ENCODE measurements at places on chromosomes 3 and 15.

GRCh38 chr3:177724020-177724638 lies 526.8 kb upstream of the TBL1XR1 start:
- no peak for DNase-seq

DNA sequence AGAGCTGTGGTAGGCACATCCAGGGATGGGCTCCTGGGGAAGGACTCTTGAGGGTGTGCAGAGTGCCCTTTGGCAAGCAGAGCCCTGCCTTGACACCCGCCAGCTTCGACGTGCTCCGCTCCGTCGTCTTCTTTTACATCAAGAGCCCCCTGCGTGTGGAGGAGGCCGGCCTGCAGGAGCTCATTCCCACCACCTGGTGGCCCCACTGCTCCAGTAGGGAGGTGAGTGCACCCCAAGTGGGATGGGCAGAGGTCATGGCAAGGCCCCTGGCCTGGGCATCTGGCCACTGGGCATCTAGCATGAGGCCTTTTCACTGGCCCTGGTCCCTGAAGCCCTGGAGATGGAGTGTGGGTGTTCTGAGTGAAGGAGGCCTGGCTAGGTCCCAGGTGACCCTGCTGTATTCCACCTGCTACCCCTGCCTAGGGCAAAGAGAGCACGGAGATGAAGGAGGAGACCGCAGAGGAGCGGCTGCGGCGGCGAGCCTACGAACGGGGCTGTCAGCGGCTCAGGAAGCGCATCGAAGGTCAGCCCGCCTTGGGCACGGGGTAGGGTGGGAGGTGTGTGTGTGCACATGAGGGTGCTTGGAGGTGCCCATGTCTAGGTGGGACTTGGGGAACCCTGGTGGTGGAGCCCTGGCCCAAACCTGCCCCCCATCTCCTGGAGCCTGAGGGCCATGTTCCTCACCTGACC lies 12.2 kb downstream of the RNF123 start:
- no peak for DNase-seq

- DNase-seq, result no peak
Measured at GRCh38 chr3:66606868-66607267, 106.0 kb upstream of the LRIG1 start.

DNA sequence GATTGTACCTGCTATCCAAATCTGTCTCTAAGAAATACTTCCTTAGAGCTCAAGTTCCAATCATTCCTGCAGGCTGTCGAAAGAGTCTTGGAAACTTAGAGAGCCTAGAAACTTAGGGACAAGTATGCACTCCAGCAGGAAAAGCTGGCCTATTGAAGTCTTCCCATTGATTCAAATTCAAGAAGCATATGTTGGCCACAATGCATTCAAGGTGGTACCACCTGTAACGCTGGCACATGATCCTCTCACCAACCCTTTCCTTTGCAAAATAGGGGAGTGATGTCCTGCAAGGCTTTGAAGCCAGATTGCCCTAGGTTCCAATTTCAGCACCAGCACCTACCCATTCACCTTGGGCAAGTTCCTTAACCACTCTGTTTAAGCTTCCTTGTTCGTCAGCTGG lies 6.0 kb downstream of the ADAMTS9 start:
- DNase-seq, result no peak

GRCh38 chr3:9067352-9067975 lies 104.2 kb upstream of the RAD18 start:
- peak; percentile 5 for DNase-seq
